ENCODE measurements at places on chromosomes 3 and 15.

DNA sequence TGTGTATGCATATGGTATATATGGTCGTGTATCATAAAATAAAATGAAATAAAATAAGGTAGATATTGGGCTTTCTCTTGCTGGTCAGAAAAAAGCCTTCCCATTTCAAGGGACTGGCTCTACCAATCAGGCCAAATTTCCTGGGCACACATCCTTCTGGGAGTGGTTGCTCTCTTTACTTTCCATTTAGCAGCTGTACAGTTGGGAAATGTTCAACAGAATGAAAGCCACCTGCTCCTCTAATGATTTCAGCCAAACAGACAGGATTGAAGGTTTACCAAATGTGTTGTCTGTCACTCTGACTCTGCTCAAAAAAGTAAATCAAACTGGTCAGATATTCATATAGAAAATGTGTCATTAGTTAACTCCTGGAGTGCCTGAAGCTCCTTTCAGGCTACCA, 380.4 kb downstream of the ROBO2 start:
- DNase-seq, result no peak

DNA sequence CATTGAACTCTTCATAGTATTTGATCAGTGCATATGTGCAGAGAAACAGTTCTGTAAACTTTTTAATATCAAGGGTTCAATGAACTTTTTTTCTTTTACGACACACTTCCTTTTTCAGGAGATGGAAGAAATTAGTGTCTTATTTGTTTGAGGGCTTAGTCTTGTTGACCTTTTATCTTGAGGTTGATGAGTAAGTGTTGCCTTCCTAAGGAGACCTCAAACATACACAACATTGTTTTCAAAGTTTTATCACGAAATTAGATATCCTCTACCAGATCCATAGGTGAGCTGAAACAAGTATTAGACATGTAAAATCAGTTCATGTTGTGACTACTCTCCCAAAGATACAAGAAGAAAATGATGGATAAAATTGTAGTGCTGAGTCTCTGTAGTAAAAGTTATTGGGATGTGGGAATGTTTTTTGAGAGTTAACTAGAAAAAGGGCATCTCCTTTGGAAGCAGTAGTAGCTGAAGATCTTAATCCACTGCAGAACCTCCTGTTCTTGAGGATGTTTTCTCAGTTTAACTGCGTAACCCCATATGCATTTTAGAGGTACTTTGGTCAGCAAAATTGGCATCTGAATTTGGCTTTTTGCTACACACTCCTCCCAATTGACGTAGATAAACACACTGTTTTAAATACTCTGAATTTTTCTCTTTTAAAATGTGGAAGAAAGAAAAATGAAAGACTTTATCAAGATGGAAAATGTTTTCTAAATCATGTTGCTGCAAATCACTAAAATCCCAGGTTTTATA, 116.8 kb downstream of the GALK2 start:
- no peak for DNase-seq

DNA sequence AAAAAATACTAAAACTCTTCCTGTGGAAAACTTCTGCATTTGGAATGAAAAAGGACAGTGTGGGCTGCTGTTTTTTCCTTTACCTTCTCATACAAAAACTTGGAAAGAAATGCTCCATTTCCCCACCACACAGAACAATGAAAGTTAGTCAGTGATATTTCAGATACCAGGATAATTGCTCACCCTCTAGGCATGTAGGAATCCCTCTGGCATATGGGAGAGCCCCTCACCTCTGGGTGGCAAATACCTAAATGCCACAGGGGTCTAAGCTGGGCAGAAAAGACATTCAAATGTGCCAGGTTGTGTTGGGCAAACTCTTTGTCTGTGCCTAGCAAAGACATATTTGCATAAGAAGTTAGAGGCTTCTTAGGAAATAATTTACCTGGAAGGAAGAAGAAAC, 560.3 kb upstream of the NR2F2 start:
- DNase-seq, result no peak

DNA sequence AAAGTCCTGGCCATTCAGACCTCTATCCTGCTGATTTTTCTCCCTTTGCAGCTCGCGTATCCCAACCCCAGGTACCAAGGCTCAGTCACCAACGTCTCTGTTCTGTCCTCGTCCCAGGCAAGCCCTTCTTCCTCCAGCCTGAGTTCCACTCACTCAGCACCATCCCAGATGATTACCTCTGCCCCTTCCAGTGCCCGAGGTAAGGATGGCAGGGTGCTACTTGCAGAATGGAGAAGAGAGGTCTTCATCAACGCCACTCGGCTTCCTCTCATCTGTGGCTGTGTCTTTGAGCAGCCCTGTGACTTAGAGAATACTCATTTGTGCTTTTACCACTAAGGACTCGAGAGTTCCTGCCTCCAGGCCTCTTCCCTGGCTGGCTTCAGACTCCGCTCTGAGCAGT, 22.6 kb upstream of the MANF start:
- DNase-seq, result no peak

DNA sequence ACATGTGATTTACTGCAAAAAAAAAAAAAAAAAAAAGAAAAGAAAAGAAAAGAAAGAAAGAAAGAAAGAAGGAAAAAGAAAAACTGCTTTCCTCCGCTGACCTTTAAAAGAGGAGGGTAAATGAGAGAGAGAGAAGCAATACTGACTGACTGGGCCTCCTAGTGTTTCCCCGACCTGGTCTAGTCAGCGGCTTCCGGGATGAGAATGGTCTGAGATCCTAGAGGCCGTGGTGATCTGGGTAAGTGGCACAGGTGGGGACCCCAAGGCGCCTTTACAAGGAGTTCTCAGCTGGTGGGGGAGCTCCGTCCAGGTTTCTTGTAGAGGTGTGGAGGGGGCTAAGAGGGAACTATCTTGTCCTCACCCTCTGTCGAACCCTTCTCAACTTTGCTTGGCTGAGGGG, 223.1 kb downstream of the MEIS2 start:
- no peak for DNase-seq

DNA sequence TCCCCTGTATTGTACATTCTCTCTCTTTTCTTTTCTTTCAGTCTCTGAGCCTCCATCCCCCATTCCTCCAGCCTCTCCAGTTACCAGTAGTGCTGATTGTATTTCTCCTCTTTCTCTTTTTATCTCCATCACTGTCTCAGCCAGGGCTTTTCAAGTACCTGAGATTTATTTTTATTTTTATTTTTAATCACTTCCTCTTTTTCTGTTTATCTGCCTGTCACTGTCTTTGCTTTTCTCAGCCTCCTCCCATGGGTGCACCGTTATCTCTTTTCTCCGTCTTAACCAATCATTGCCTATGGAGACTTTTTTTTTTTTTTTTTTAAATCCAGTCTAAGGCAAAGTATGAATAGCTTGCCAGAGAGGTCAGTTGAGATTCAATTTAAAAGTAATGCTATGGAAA, 359.3 kb downstream of the GAP43 start:
- DNase-seq, result no peak

DNA sequence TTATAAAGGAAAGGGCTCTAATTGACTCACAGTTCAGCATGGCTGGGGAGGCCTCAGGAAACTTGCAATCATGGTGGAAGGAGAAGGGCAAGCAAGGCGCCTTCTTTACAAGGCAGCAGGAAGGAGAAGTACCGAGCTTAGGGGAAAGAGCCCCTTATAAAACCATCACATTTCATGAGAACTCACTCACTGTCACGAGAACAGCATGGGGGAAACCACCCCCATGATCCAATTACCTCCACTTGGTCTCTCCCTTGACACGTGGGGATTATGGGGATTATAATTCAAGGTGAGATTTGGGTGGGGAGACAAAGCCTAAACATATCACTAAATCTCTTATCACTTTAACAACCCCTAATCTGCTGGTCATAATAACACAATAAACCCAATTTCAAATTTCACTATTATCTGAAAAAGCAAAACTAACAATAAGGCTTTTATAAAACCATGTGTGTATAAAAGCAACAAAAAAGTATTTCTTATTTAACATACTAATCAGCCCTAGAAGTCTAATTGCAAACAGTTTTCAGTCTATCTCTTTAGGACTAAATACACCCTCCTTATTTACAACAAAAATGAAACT, 43.2 kb downstream of the SCAPER start:
- DNase-seq, result no peak

- no peak for DNase-seq
Observed at GRCh38 chr3:134296616-134297015, 46.0 kb upstream of the RYK start.

GRCh38 chr15:75927601-75928000, 23.9 kb downstream of the FBXO22 start:
- no peak for DNase-seq

DNA sequence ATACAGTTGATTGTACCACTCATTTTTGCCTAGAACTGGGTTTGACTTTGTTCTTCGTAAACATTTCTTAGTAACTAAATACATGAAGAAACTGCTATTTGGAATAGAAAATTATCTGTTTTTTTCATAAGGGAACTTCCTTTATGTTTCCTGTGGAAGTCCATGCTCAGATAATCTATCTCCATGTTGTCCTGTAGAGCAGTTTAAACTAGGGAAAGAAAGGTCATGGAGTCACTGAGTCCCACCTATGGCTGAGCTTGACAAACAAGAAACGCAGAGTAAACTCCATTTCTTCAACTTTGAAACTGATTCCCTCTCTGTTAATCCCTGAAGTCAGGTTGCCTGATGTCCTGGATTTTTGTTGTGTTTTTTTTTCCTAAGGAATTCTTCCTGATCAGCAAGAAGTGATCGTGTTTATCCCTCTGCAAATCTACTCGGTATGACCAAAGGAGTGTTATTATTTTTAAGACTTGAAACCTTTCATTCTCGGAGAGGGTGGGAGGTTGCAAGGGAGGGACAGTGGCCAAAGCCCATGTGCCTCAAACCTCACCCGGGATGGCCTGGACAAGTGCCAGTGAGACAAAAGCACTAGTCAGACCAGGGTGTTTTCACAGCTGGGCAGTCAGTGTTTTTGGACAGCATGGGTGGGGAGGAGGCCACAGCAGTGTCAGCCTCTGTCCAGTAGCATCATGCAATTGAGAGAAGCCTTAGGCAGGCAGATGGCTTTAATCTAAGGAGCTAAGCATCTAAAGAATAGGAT, 129.8 kb upstream of the PHLDB2 start:
- no peak for DNase-seq

GRCh38 chr3:123571264-123571972, 13.4 kb downstream of the HACD2 start:
- no peak for DNase-seq

GRCh38 chr3:38758557-38758956, 57.5 kb downstream of the SCN10A start:
- no peak for DNase-seq

DNA sequence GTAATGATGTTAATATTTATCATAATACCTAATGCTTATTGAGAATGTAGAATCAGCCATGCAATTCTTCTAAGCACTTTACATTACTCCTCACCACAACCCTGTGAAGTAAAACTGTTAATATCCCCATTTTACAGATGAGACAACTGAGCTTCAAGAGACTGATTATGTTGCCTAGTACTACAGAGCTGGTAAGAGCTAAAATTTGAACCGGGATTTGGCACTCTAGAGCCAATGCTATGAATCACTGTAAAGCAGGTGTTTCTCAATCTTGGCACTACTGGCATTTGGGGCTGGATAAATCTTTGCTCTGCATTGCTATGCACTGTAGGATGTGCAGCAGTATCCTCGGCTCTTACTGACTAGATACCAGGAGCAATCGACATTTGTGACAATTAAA, 367.7 kb downstream of the MAGI1 start:
- DNase-seq, result no peak

GRCh38 chr3:169348276-169348675, 315.2 kb downstream of the MECOM start:
- no peak for DNase-seq

DNA sequence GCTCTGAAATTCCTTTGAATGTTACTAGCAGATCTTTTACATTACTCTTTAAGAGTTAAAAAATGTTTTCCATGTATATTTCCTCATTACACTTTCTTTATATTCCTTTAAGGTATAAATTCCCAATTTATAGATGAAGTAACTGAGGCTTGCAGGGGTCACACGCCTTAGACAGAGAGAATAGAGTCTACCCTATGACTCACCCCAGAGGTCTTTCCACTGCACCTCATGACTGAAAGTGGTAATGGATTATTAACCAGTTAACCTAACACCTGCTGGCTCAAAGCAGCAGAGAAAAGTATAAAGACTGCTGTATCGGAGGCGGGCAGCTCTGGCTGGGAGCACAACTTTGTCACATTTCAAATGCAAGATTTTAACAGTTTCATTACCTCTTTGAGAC, 37.7 kb downstream of the LDHAL6B start:
- no peak for DNase-seq

DNA sequence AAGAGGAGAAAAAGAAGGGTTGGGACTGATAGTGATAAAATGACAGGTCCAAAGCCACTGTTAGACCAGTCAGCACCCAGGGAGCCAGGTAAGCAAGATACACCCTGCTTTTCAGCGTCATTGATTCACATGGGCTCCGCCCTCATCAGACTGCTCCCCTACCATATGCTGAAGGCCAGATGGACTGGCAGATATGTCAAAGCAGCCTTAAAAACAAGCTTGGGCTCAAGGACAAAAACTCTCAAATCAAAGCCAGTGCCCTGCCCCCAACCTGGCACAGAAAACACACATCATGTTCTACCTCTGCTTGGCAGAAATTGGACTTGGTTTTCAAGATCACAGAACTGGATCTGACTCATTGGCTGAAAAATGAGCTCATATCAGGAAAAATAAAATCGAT, 33.4 kb downstream of the SH3BP5 start:
- no peak for DNase-seq

GRCh38 chr3:169992781-169993180, 26.2 kb downstream of the SEC62 start:
- no peak for DNase-seq

DNA sequence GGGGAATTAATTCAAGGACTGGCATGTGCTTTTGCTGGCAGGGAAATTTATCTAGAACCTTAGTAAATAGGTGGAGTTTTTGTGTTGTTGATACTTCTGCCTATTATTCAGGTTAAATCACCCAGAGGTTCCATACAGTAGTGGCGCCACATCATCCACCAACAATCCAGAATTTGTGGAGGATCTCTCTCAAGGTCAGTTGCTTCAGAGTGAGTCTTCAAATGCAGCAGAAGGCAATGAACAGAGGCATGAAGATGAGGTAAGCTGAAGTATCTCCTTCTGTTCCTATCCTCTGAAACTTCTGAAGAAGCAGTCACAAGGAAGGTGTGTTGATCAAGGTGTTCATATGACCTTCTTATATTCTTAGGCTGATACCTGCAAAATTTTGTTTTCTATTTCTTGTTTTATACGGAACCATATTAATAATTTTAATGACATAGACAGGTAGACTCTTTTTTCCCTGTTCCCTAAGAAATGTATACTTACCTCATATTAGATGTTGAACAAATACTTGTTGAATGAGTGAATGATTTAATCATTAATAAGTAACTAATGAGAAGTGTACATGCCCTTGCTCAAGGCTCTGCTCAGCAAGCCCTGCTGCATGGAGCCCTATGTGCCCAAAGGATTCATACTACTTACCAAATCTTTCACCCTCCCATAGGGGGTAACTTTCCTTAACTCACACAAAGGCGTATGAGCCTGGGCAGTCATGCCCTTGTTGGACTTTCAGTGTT, 43.6 kb downstream of the HMG20A start:
- no peak for DNase-seq

GRCh38 chr3:172635588-172635987, 75.3 kb downstream of the NCEH1 start:
- DNase-seq, result no peak

- no peak for DNase-seq
Observed at GRCh38 chr3:187497052-187497451, 128.9 kb downstream of the RTP4 start.

- no peak for DNase-seq
Observed at GRCh38 chr15:90851940-90852339, 16.4 kb upstream of the FURIN start.
